ENCODE measurements at places on chromosomes 4 and X.

GRCh38 chrX:46645614-46646013 lies 72.0 kb downstream of the CHST7 start:
- no peak for DNase-seq

DNA sequence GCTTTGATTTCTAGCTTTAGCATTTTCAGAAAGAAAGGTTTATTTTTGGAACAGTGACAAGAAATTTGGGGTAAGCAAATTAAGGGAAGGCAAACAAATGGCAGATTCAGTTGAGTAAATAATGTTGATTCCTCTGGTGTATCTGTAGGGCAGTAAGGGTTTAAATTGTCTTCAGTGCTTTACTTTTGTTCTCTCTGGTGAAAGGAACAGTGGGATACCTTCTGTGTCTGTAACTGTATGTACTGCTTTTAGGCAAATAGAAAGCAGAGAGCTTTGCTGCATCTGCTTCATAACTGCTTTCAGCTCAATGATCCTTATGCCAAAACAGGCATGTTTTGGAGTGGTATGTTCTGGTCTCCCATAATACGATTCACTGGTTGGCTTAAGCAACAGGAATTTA lies 932.1 kb upstream of the SLIT2 start:
- DNase-seq, result no peak

DNA sequence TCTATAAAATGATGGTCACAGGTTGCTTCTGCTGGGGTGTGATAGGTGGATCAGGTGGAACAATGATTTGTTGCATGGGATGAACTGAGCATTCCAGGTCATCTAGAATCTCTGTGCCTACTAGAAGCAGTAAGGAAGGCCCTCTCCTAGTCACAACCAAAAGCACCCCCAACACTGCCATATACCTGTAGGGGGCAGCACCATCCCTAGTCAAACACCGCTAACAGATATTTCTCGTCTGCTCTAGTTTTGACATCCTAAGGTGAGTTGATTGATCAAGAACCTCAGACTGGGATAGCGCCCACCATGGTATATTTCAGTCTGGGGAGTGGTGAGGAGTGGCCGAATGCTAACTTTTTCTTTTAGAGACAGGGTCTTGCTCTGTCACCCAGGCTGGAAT lies 160.2 kb downstream of the NHS start:
- peak; percentile 12 for DNase-seq

- no peak for DNase-seq
Observed at GRCh38 chrX:1392376-1393068, 609 bp upstream of the SLC25A6 start.

DNA sequence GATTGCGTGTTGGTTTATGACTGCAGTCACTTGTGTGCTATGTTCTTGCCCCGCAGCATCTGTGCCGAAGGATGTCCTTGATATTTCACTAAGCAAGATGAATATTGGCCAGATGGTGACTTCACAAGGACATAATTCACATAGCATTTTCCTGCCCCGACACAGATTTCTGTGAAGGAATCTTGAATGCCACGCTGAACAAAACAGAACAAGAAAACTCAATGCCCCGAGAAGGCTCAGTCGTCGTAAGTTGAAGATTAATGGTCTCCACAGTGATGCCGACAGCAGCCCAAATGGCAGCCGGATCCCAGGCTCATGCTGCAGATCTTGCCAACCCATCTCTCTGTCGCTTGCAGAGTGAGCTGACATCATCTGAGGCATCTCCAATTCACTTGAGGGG lies 145.9 kb downstream of the CPEB2 start:
- DNase-seq, result no peak

- DNase-seq, result no peak
Observed at GRCh38 chr4:124135409-124135813, 577.1 kb downstream of the ANKRD50 start.

GRCh38 chr4:132513491-132513890 lies 635.6 kb upstream of the PCDH10 start:
- DNase-seq, result no peak

DNA sequence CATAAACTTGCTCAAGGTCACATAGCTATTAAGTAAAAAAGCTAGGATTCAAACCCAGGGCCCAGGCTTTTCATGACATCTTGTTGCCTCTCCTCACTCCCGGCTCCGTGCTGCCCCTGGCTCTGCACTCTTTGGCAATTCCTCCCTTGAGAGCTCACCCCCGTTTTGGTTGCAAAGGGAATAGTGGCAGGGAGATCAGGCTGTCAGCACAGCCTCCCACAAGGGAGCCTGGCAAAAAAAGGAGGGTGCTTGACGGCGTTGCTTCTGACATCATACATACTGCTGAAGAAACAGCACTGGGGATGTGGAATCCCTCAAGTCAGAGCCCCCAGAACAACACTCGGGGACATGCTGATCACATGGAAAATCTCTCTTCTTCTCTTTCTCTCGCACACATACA lies 20.5 kb downstream of the IQSEC2 start:
- DNase-seq, result no peak

Data from T-cell (primary cell).